CD4-positive, alpha-beta T cell treated with Interleukin-10 for 1 hour (primary cell): ENCODE measurements at places on chromosomes 11 and 22.

DNA sequence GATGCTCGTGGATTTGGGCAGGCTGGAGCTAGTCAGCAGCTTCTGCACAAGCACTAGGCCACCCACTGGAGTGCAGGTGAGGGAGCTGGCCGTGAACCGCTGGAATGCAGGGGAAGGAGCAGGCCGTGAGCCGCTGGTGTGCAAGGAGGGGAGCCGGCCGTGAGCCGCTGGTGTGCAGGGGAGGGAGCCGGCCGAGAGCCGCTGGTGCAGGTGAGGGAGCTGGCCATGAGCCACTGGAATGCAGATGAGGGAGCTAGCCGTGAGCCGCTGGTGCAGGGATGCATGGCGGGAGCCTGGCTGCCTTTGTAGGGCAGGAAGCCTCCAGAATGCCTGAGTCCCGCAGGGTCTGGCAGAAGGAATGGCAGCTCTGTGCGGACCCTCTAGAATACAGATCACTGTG, 4220.0 kb upstream of the OR11H1 start:
- no peak for DNase-seq

- DNase-seq: no peak
These were observed 64.5 kb downstream of the CEP164 start for GRCh38 chr11:117392001-117392690.

- DNase-seq: no peak
These were observed 45.0 kb downstream of the OR4C6 start for GRCh38 chr11:55707029-55707428.

DNA sequence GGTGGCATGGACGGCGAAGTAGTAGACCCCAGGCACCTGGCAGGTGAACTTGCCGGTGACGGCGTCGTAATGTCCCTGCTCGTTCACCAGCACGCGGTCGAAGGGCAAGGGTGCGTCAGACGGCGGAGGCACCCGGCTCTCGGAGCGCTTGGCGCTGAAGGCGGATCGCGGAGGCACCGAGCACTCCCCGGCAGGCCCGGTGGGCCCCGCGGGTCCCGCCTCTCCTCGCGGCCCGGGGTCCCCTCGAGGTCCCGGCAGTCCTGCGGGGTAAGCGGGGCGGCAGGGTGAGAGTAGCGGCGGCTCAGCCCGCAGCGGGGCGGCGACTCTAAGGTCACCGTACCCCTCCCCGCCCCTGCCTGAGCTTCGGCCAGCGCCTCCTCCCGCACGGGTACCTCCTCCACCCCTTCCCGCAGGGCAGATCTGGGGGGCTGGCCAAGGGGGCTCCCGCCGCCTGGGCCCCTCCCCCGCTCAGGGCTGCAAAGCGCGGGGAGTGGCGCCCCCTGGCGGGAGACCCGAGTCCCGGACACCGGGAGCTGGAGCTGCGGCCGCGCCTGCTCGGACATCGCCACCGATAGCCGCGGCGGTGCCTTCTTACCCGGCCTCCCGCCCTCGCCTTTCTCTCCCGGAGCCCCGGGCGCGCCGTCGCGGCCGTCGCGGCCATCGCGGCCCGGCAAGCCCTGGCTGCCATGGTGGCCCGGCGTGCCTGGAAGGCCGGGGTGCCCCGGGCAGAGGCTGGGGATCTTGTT, 921 bp downstream of the C1QTNF5 start:
- DNase-seq: no peak

DNA sequence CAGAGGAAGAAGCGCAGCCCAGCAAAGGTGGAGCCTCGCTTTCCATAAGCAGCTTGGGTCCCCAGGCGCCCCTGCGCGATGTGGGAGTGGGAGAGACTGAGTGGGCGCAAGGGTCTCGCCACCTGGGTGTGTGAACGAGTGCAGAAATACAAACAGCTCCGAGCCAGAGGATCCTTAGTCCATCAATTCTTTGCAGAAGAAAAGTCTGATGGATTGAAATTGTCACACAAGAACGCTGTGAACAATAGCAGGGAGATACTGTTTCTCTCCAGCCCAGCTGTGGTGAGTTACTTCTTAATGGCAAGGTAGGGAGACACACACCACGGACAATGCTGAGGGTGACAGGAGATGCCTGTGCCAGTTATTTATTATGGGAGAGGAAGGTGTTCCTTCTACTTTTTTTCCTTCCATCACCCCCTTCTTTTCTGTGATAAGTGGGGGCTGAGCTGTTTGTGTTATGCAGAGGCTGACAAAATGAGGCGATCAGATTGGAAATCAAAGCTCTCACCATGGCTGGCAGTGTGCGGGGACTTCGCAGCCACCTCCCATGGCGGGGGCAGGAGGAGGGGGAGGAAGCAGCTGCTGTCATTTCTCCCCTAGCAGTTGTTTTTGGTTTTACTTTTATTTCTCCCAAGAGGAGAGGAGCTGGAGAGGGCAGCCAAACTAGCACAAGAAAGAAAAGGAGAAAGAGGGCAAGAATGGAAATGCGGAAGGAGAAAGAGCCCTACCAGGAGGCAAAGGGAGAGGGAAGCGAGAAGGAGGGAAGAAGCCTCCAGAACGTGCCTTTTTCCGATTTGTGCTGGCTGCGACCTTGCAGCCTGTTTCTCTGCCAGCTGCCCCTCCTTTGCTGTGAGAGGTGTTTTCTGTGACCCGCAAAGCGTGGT, 755.8 kb downstream of the NTM start:
- peak; percentile 9 for DNase-seq

- no peak for DNase-seq
These were observed 592.0 kb downstream of the SOX6 start for GRCh38 chr11:15764326-15764725.

- no peak for DNase-seq
These were observed 65.3 kb downstream of the ARHGEF12 start for GRCh38 chr11:120401506-120401905.

GRCh38 chr11:2685566-2686359, 14.0 kb downstream of the KCNQ1OT1 start:
- no peak for DNase-seq

DNA sequence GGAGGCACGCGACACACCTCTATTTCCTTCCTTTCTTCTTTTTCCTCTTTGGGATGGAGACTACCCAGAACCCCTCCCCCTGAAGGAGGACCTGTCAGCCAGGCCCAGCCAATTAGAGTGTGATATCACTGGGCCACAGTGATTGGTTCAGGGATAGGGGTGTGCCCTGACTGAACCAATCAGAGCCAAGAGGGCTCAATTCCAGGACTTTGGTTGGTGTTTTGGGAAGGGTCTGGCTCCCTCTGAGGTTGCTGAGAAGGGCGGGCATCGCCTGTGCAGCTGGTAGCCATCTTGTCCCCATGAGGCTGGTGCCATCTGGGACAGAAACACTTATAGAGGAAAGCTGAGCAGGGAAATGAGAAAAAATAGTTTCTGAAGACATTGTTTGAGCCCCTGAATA, 71.4 kb downstream of the CHST1 start:
- DNase-seq: no peak
